Activated CD4-positive, alpha-beta T cell treated with anti-CD3 and anti-CD28 coated beads for 24 hours (primary cell): ENCODE measurements at places on chromosomes 13 and 19.

DNA sequence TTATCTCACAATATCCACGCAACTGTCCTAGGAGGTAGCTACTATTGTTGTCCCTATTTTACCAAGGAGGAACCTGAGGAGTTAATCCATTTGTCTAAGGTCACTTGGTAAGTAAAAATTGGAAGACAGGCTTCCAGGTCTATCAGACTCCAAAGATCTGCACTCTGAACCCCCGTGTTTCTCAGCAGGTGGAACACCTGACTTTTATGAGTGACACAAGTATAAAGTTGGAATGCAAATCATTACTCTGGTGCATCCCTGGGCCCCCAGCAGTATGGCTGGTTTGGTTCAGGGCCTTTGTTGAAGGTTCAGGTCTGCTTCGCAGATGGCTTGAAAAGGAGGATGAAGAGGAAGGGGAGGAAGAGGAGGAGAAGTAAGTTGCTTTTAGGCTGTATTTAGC is 46.0 kb downstream of the RGCC start:
- no peak for DNase-seq

DNA sequence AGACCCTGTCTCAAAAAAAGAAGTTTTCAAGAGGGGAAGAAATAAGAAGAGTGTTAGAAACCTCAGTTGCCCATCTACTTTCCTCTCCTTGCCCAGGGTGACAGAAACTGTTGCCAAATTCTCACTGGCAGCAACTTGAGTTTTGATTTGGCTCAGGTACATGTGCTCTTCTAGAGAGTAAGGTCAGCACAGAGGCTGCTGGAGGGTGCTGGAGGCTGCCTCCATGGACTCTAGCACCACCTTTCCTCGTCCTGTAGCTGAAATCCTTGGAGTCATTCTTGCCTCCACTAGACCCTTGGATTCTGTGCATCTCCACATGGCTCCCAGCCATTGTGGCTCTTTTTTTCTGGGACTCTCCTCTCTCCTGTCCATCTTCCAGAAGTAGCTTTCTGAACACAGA is 149.1 kb downstream of the TM9SF2 start:
- DNase-seq, result no peak

- no peak for DNase-seq
Observed at GRCh38 chr13:47310401-47310800, 413.5 kb upstream of the HTR2A start.

GRCh38 chr19:29006057-29006735 is 206.8 kb downstream of the UQCRFS1 start:
- DNase-seq, result no peak

DNA sequence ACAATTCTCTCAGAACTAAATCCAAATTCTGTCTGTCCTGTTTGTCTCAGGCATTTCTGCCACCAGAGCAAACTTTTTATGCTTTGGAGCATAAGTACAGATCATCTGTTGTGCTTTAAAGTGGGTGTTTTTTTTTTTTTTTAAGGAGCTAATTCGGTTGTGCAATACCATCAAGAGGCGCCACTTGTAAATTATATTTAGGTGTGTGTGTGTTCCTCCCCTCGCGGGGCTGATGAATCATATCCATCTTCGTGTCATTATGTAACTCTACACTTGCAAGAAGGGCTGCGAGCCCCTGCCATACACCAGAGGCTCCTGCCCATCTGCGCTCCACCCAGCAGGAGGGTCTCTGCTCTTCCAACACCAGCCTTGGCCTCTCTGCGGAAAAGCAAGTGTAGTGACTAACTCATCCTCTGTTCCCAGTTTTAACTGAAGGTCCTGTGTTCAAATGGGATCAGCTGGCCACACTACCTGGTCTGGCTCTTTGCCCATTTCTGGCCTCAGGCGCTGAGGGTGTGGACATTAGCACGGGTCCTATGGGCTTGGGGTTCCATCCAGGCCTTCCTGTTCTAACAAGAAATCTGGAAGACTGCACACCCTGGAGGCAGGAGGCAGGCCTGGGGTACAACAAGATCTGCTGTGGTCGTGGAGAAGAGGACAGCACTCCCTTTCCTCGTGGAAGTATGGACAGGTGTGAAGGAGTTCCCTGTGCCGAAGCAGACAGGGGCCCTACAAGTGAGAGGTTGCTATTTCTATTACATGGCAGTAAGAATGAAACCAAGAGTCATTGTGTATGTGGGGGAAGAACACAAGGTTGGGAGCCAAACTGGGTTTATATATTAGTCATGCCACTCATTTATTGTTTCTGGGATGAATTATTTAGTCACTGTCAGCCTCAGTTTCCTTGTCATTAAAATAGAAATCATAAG is 96.1 kb upstream of the MBNL2 start:
- DNase-seq, result no peak

GRCh38 chr19:5832527-5833216 is 6.8 kb downstream of the FUT6 start:
- DNase-seq, result no peak

- no peak for DNase-seq
Observed at GRCh38 chr19:16022251-16022650, 54.0 kb upstream of the TPM4 start.

DNA sequence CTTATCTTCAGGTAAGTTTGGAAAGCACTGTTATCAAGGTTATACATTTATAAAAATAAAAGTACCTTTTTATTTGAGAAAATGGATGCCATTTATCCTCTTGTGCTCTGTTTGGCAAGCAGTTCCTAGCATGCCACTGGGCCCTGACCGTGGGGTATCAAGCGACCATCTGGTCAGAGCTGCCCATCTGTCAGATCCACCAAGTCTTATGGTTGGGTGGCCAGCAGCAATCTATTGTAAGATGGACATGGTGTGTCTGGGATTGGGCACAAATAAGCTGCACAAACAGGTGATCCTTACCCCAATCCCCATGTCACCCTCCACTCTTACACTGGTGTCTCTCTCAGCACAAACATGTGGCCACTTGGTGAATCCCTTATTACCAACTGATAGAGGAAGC is 178.5 kb downstream of the DLEU7 start:
- no peak for DNase-seq

DNA sequence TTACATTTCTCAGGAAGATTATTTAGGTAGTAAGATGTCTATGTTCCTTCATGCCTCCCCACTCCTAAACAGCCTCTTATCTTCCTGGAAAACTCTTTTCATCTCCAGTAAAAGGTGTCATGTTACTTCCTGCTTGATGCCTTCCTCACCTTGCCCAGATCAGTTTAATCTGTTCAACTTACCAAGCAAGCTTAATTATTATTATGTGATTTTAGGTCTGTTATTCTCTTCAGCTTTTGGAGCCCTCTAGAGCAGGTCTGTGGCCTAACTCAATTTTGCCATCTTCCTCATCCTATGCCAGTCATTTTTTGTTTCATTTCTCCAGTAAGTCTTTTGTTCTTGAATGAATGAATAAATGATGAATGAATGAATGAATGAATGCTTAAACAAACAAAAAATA is 528.4 kb downstream of the DCT start:
- DNase-seq, result no peak

GRCh38 chr13:20565115-20565736 is 1.7 kb upstream of the IFT88 start:
- DNase-seq, result no peak

DNA sequence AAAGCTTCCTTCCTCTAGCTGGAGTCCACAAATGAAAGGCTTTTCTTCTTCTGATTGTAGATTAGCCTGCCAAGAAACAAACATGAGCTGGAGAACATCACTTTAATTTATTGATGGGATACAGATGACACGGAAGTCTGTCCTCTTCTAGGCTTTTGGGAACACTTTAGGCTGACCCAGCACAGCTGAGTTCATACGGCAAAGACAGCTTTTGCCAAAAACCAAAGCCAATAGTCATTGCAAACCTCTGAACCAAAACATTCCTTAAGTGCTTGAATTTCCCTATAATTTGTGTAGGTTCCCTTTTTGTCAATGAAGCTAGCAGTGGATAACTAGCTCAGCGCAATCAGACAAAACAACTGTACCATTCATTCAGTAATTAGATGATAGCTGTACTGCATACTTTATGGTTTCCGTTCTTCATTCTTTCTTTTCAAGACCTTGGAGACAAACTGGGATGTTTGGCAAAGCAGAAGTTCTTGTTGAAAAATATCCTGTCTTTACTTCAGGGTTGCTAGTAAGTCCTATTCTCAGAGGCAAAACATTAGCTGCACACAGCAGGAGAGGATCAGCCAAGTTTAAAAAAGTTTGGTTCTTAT is 95.7 kb upstream of the SPRY2 start:
- DNase-seq, result no peak

- DNase-seq, result no peak
Observed at GRCh38 chr13:113110048-113110851, 4.7 kb downstream of the F7 start.

DNA sequence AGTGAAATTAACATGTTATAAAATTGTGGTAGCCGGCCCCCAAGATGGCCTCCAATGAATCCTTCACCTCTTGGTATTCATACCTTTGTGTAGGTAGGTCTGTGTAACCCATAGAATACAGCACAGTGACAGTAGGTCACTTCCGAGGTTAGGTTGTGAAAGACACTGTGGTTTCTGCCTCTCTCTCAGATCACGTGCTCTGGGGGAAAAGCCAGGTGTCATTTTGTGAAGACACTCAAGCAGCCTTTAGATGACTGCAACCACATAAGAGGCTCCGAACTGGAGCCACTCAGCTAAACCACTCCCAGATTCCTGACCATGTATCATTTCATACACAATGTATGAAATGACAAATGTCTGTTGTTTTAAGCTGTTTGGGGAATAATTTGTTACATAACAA is 9.8 kb upstream of the USPL1 start:
- DNase-seq, result no peak

GRCh38 chr13:113489549-113490495 is 689 bp downstream of the DCUN1D2 start:
- DNase-seq, result peak; percentile 19

DNA sequence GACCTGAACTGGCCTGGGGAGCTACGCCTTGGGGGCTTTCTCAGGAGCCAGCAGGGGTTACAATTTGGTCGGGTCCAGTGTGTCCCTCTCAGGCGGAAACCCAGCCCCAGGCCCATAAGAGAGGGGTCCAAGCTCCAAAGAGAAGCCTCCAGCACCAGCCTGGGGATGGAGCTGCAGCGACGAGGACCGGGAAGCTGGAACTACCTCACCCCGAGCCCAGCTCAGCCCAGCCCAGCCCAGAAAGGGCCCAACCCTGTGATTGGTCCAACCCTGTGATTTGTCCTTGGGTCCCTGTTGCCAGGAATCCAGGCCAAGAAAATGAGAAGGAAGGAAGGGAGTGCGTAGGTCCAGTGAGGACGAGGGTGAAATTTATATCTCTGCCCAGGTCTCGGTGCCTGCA is 24.1 kb downstream of the CLEC4M start:
- no peak for DNase-seq

DNA sequence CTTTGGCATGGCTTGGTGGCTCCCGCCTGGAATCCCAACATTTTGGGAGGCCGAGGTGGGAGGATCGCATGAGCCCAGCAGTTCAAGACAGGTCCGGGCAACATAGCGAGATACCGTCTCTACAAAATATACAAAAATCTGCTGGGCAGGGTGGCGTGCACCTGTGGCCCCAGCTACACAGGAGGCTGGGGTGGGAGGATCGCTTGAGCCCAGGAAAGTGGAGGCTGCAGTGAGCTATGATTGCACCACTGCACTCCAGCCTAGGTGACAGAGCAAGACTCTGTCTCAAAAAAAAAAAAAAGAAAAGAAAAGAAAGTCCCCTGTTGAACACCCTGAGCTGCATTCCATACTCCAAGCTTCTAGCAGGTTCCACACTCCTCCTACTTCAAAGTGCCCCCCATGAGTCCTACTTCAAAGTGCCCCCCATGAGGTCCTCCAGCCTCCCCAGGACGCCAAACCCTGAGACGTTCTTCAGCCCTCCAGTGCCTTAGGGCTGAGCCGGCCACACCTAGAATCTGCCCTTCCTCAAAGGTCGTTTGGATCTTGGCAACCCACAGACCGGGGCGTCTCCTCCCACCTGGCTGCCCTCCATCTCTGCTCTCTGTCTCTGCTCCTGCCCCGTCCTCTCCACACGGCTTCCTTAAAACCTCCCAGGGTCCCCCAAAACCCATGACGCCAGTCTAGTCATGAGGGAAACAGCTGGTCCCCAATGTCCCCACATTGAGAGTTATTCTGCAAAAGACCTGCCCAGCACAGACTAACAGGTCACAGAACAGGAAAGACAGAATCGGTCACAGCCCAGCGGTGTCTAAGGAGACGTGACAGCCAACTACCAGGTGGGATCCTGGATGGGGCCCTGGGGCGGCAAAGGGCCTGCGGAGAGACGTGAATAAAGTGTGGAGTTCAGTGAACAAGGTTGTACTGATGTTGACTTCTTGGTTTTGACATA is 4.8 kb downstream of the TJP3 start:
- no peak for DNase-seq

DNA sequence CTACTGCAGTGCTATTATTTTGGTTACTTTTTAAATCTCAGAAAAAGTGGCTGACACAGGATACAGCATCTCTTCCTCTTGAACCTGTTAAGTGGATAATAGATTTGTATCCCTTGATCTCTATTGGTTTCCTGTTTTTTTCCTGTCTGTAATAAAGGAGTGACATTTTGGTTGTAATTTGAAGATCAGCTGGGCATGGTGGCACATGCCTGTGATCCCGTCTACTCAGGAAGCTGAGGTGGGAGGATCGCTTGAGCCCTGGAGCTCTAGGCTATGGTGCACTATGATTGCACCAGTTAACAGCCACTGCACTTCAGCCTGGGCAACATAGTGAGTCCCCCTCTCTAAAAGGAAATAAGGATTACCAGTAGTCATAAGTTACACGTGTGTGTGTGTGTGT is 46.8 kb downstream of the METTL21C start:
- no peak for DNase-seq

DNA sequence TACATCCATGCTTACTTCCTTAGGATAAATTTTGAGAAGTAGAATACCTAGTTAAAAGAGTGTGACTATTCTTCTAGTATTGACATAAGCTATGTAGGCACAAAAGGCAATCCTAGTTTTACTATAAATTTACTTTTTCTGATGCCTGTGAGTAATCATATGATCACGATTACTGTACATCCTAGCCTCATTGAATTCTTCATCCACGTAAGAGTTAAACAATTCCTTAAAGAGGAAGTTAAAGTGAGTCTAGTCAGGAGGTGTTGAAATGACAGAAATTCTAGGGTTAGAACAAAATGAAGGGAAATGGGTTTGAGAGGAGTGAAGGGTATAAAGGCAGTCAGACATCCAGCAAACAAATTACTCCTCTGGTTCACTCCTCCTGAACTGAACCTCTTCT is at the start of gene ACOD1:
Gene ACOD1 (plus strand): TSS at position 363 of the 400 bp plus-strand sequence. CDS start 48 bp downstream, outside the sequence.
- DNase-seq, result no peak

- DNase-seq, result no peak
Observed at GRCh38 chr19:52217576-52217975, 27.7 kb downstream of the PPP2R1A start.

DNA sequence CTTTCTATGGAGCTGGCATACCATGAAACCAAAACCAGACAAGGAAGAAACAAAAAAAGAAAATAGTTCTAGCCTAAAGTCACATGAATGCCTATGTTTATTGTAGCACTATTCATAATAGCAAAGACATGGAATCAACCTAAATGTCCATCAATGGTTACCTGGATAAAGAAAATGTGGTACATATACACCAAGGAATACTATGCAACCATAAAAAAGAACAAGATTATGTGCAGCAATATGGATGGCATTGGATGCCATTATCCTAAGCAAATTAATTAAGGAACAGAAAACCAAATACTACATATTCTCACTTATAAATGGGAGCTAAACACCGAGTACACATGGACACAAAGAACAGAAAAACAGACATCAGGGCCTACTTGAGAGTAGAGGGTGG is 10.5 kb downstream of the ZNF780A start:
- no peak for DNase-seq

GRCh38 chr13:46866150-46866549 is 30.7 kb downstream of the HTR2A start:
- no peak for DNase-seq

- no peak for DNase-seq
Observed at GRCh38 chr13:34967851-34968562, 25.9 kb downstream of the NBEA start.
